ENCODE measurements at places on chromosomes 7 and 10.

- DNase-seq: no peak
These were observed 176.3 kb downstream of the CREB5 start for GRCh38 chr7:28588602-28589001.

DNA sequence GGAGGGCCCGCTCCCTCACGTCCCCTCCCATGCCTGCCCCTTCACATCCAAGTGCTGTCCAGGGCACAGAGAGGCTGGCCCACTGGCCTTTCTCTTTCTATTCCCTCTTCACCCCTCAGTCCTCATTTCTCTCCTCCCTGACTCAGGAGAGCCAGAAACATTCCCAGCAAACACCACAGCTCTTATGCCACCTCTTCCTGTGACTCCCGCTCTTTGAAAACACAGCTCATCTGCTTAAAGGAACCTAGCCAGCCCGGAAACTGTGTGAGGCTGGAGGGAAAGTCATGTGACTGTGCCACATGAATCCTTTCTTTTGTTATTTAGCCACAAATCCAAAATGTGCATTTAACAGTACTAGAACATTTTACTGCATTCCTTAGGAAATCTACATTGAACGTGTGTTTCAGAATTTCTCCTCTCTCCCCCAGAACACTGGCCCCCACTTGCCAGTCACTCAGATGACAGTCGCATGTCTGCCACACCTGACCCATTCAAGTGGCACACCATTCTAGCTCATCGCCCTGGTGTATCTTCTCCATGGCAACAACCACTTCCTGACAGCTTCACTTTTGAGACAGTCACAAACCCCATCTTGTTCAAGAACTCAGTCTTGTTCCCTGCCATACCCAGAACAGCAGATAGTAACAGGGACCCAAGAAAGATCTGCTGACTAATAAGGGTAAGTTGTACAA, 42.8 kb downstream of the GRB10 start:
- no peak for DNase-seq

DNA sequence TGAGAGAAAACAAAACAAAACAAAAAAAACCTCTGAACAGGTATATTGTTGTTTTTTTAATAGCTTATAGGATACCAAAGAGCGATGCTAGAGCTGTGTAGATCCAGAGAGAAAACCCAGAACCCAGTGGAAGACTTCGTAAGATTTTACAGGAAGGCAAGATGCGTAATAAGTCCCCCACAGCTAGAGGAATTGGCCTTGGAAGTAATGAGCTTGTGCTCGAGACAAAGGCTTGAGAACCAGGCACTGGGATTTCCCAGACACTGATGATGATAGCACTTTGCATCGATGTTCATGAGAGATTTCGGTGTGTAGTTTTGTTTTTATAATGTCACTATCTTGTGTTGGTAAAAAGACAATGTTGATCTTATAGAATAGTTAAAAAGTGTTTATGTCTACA, 821.5 kb upstream of the IGFBP3 start:
- DNase-seq: no peak

- DNase-seq: no peak
These were observed 23.8 kb upstream of the AHR start for GRCh38 chr7:17274551-17275245.

- DNase-seq: no peak
These were observed 1674.9 kb downstream of the REEP3 start for GRCh38 chr10:65196111-65196510.

DNA sequence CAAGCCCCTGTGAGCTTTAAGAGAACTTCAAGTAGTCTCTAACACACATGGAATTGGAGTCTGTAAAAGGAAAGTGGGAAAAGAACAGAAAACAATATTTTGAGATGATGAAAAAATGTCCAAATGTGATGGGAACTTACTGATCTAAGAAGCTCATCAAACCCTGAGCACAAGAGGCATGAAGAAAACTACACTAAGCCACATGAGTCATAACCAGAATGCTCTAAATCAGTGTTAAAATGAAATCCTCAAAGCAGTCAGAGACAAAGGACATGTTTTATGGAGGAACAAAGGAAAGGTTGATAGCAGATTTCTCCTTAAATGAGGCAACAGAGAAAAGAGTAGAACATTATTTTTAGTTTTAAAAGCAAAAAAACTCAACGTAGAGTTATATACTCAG, 37.2 kb downstream of the ZNF33A start:
- DNase-seq: no peak

DNA sequence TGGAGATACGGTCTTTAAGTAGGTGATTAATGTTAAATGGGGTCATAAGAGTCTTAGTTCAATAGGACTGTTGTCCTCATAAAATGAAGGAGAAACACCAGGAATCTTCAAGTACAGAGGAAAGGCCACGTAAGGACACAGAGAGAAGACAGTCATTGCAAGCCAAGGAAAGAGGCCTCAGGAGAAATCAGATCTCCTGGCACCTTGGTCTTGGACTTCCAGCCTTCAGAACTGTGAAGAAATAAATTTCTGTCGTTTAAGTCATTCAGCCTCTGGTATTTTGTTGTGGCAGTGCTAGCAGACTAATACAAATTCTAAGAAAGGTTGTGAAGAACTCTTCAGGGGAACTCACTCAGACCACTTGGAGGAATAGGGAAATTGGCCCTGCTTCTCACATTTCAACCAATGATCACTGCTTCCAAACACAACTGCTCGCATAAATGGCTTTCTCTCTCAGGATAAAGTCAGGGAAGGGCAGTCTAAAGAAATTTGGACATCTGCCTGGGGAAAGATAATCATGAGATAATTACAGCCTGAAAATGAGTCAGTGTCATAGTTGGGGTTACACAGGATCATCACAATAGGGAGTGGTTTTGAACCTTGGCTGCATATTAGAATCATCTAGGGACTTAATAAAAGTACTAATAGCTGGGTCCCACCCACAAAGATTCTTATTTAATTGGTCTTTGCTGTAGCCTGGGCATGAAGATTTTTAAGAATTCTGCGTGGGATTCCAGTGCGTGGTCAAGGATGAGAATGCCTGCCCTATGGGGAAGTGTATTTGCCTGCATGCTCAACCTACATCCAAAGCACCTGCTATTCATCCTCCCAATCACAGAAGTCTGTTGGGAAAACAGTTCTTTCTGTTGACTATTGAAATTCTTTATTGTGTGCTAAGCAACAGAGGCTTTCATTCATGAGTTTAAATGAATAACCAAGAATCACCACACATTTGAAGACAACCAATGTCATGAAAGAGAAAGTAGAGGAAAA, 310.6 kb upstream of the PLXDC2 start:
- DNase-seq: no peak

GRCh38 chr7:154698726-154699291, 304.1 kb downstream of the PAXIP1 start:
- no peak for DNase-seq

DNA sequence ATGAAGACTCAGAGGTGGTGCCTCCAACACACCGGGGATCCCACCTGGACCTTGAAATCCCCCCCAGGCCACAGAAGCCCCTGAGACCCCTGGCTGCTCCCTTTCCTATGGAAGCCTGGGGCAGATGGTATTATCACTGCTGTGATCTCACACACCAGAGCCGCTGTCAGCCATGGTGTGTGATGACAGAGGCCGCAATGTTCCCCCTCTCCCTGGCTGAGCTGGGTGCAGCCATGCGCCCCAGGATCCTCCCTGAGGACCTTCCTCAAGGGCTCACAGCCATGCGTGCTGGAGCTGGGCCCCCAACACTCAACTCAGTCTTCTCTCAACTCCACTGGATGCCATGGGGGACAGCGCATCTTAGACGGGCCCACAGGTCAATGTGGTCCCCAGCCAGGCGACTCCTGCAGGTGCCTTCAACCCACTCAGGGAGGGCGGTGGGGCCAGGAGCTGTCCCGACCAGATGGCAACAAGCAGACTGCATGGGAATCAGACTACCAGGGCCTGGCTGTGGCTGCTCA, 44.9 kb downstream of the VIPR2 start:
- DNase-seq: no peak

- no peak for DNase-seq
These were observed 45.4 kb downstream of the MRPS24 start for GRCh38 chr7:43823941-43824340.

DNA sequence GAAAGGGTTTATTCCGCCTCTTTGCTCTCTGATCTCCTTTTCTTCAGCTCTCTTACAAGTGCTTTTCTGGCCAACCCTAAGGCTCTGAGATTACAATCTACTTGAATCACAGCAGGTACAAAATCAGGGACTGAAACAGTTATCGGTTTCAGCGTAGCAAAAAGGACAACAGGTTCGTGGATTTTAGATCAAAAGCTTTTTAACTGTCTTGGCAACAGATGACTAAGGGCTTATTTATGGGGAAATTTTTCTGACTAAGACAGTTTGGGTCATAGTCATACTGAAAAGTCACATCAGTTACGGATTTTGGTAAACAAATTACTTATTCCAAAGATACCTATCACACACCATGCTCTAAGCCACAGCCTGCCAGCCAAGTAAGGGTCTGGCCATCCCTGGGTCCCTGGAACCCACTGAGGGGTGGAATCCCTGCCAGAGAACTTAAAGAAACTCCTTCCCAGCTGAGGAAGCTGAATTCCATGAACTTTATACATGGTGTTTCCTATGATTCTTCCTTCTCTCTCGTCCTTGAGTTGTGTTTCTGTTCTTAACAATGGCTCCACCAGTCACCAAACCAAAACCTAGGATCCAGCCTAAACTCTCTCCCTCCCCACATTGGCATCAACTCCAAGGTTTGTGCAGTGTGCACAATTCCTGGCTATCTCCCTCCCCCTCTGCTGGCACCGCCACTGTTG, 169.3 kb downstream of the FAM107B start:
- no peak for DNase-seq

DNA sequence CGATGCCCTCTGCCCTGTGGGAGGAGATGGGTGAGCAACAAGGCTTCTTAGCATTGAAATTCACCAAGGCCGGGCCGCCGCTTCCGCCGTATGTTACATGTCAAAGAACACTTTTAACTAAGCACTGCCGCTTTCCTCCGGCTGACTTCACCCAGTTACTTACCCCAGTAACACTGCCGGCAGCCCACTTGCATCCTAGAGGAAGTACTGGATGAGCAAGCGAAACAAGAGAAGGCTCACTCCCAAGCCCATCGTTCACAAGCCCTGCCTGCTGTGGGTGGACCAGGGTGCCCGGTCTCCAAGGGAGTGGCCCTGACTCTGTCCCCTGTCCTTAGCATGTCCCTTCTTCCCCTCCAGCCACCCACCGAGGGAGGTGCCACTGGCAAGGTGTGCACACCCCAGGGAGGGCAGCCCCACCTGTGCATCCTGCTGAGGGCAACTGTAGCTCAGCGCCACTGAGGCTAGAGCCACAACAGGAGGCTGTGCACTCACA, 73.1 kb upstream of the EBF3 start:
- DNase-seq: peak; percentile 47

DNA sequence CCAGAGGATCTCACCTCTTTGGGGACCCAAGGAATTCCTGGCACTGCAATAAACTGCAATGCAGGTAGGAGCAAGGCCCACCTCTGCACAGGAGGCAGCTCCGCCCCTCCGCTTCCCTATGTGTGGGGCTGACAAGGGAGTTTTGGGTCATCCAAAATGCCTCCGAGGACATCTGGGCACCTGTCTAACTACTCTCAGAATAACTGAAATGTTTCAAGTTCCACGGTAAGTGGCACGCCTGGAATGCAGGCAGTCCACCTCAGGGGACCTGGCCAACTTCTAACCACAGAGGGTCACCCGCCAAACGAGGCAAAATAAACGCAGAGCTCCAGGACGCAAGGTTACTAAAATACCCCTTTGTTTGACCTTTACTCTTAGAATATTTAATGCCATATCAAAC, 102.5 kb downstream of the FGFR2 start:
- no peak for DNase-seq

GRCh38 chr10:24947304-24948097, 4.9 kb downstream of the PRTFDC1 start:
- DNase-seq: no peak

- DNase-seq: peak; percentile 86
These were observed 164.3 kb upstream of the AKR1E2 start for GRCh38 chr10:4661511-4662255.

DNA sequence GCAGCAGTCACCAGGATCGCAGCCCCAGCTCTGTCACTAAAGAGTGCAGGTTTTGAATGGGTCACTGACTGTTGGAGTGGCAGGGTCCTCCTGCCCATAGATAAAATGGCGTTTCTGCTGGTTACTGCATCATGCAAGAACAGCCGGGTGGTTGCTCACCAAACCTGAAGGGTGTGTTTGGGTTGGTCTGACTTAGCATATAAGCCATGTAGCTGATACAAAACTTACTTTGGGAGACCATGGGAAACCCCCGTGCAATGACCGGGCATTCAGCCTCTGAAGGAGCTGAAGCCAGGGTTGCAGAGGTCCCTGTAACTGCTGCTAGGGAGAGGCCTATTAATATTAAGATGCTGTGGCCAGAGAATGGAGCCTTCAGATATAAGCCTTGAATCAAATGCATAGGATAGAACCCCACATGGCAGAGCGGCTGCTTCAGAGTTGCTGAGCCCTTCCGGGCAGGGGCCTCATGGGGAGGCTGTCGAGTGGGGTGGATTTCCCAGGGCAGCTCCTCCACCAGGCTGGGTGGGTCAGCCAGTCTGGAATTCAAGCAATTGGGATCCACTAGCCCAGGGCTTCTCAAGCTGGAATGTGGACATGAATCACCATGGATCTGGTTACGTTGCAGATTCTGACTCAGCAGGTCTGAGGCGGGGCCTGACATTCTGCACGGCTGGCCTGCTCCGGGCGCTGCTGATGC, 70.9 kb upstream of the CTBP2 start:
- no peak for DNase-seq

- DNase-seq: no peak
These were observed 2.5 kb upstream of the TNRC18 start for GRCh38 chr7:5426226-5426475.

DNA sequence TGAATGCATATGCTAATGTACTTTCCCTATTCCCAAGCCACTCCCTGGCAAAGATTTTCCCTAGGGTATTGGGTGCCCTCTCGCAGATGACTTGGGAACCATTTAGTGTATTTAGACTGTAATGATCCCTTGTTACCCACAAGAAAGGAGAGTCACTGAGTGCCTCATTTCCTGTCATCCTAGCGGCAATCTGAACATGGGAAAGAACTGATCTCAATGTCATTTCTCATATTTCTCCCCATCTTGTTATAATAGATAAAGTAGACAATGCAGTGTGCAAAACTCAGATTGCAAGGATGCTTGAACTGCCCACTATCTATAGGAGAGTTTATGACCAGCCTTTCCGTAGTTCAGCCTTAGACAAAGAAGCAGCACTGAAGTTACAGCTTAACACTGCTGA, 123.3 kb downstream of the MICU1 start:
- no peak for DNase-seq

GRCh38 chr7:148927123-148928045, 43.3 kb upstream of the EZH2 start:
- DNase-seq: no peak

- DNase-seq: no peak
These were observed 33.6 kb downstream of the NKX6-2 start for GRCh38 chr10:132752378-132752777.

- no peak for DNase-seq
These were observed 165.4 kb downstream of the ST7 start for GRCh38 chr7:117118579-117119180.

DNA sequence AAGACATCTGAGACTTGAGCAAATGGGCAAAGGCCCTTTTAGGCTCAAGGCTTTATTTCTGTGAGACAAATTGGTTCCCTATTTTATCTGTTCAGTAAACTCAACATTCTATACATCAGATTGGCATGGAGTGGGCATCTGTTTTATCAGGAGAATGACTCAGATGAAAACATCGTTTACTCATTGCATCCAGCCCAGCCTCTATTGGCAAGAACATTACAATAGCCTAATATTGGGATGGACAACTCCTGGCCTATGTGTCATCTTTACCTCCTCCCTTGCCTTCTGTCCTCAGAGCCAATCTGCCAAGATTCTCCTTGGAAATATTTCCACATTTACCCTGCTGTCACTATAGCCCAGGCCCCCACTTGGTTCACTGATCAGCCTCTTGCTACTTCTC, 5.5 kb upstream of the BLNK start:
- DNase-seq: no peak

GRCh38 chr7:74033372-74034311, 5.7 kb downstream of the ELN start:
- DNase-seq: no peak
